ENCODE measurements at places on chromosomes 11 and 22.
A peak's percentile ranks its signal among the peaks of the same experiment; 100 is the strongest.

- DNase-seq: peak; percentile 21
- H3K4me3 ChIP-seq: no peak overlapping the region
- no peaks in the 10 kb centered on the region for H3K27me3 ChIP-seq
- no peaks in the 10 kb centered on the region for H3K36me3 ChIP-seq
- peaks cover 34% of the 10 kb centered on the region for H3K4me1 ChIP-seq
These were observed 82.5 kb downstream of the SGSM3 start for GRCh38 chr22:40452730-40453487.

- H3K27ac ChIP-seq: no peak overlapping the region
- no peaks in the 10 kb centered on the region for H3K4me1 ChIP-seq
- H3K27me3 ChIP-seq: no peaks in the 10 kb centered on the region
- no peaks in the 10 kb centered on the region for H3K36me3 ChIP-seq
- H3K4me3 ChIP-seq: no peak overlapping the region
These were observed 123.1 kb downstream of the ADAMTS15 start for GRCh38 chr11:130571519-130571918.

- H3K4me3 ChIP-seq: no peak overlapping the region
- DNase-seq: peak; percentile 59
- no peak overlapping the region for H3K27ac ChIP-seq
- H3K36me3 ChIP-seq: no peaks in the 10 kb centered on the region
- no peaks in the 10 kb centered on the region for H3K4me1 ChIP-seq
These were observed 1152.4 kb downstream of the LRRC4C start for GRCh38 chr11:40306938-40307548.

GRCh38 chr11:132911186-132911585 is 621.1 kb downstream of the OPCML start:
- peaks cover 13% of the 10 kb centered on the region for H3K4me1 ChIP-seq
- H3K27me3 ChIP-seq: no peaks in the 10 kb centered on the region
- H3K27ac ChIP-seq: no peak overlapping the region

- H3K4me3 ChIP-seq: no peak overlapping the region
- no peak overlapping the region for H3K27ac ChIP-seq
- no peak for DNase-seq
These were observed 367.9 kb downstream of the METTL15 start for GRCh38 chr11:28476049-28476448.

DNA sequence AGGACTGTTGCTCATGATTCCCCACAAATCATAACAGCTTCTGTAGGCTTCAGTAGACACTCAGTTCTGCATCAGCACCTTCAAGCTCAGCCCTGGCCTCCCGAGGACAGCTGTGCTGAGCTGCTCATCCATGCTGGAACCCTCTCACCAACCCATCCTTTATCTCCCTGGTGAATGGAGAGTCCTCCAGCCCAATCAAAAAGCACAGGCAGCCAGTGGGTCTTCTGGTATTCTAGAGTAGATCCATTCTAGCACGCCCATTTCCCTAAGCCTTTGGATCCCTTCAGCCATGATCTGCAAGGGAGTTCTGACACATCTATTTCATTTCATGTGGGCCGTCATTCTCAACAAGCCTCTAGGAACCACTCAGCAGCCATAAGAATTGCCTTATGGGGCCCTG is 44.6 kb upstream of the SPATA19 start:
- no peaks in the 10 kb centered on the region for H3K36me3 ChIP-seq
- no peak overlapping the region for H3K4me3 ChIP-seq
- DNase-seq: no peak
- H3K4me1 ChIP-seq: no peaks in the 10 kb centered on the region

GRCh38 chr11:66978717-66979116 is 3.6 kb downstream of the C11orf86 start:
- H3K27ac ChIP-seq: no peak overlapping the region
- H3K27me3 ChIP-seq: no peaks in the 10 kb centered on the region
- DNase-seq: no peak
- H3K4me3 ChIP-seq: no peak overlapping the region
- H3K36me3 ChIP-seq: no peaks in the 10 kb centered on the region

GRCh38 chr11:10505278-10506007 is 35.5 kb downstream of the RNF141 start:
- no peak overlapping the region for H3K27ac ChIP-seq
- DNase-seq: no peak
- H3K4me1 ChIP-seq: no peaks in the 10 kb centered on the region
- H3K4me3 ChIP-seq: no peak overlapping the region
- no peaks in the 10 kb centered on the region for H3K36me3 ChIP-seq

- no peaks in the 10 kb centered on the region for H3K27me3 ChIP-seq
- no peaks in the 10 kb centered on the region for H3K36me3 ChIP-seq
- no peak overlapping the region for H3K4me3 ChIP-seq
- DNase-seq: no peak
- H3K27ac ChIP-seq: peak overlapping the region; percentile 77
These were observed 3.2 kb upstream of the PIWIL4 start for GRCh38 chr11:94563848-94564467.

DNA sequence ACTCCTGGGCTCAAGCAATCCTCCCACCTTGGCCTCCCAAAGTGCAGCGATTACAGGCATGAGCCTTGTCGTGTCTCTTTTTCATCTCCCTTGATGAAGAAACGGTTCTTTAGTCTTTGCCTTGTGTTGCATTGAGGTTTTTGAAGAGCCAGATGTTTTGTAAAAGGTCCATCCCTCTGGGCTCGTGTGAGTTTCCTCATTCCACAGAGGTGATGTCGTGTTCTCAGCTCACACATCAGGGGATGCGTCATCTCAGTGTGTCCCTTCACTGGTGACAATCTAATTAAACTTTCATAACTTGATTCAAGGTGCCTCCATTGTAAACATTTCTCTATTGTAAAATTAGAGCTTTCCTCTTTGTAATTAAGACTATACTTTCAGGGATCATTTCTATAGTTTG is 29.7 kb upstream of the TEF start:
- H3K27me3 ChIP-seq: no peaks in the 10 kb centered on the region
- peaks cover 5% of the 10 kb centered on the region for H3K36me3 ChIP-seq
- H3K4me1 ChIP-seq: peaks cover 7% of the 10 kb centered on the region
- no peak overlapping the region for H3K4me3 ChIP-seq

DNA sequence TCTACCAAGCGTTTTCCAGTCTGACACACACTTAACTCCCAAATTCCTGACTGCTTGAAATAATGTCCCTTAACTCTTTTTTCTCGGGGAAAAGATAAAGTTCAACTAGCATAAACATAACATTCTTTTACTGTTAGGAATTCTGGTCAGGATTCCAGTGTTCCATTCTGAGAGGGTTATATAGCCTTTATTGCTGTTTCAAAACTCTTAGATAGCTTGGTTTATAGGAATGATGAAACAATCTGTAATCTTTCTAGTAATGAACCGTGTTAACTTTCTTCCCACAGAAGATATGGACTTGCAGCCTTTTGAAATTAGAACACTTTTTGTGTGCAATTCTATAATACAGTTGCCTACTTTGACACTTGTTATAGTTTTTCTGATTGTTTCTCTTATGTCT is 8.6 kb downstream of the REXO2 start:
- H3K27ac ChIP-seq: peak overlapping the region; percentile 66
- peak; percentile 46 for DNase-seq
- H3K27me3 ChIP-seq: no peaks in the 10 kb centered on the region
- H3K36me3 ChIP-seq: peaks cover 67% of the 10 kb centered on the region
- peaks cover 17% of the 10 kb centered on the region for H3K4me1 ChIP-seq

- 0 out of 2 replicates have a peak, but pooled peaks cover 2% of the 10 kb centered on the region for H3K27me3 ChIP-seq
- DNase-seq: peak; percentile 81
- no peaks in the 10 kb centered on the region for H3K36me3 ChIP-seq
- peak within 1 kb of the TSS; percentile 44 for H3K27ac ChIP-seq
- peaks cover 17% of the 10 kb centered on the region for H3K4me1 ChIP-seq
These were observed at the start of gene LARGE1 for GRCh38 chr22:33920197-33920540. TSS of gene LARGE1 (minus strand) at chr22:33920476.

GRCh38 chr11:86014221-86014620 is 54.7 kb downstream of the PICALM start:
- no peak overlapping the region for H3K27ac ChIP-seq
- H3K27me3 ChIP-seq: no peaks in the 10 kb centered on the region
- peaks cover 6% of the 10 kb centered on the region for H3K4me1 ChIP-seq
- DNase-seq: no peak

GRCh38 chr11:64118876-64119665 is 46.8 kb downstream of the MACROD1 start:
- no peaks in the 10 kb centered on the region for H3K36me3 ChIP-seq
- H3K4me3 ChIP-seq: no peak overlapping the region
- H3K27me3 ChIP-seq: no peaks in the 10 kb centered on the region
- no peak overlapping the region for H3K27ac ChIP-seq
- DNase-seq: no peak

DNA sequence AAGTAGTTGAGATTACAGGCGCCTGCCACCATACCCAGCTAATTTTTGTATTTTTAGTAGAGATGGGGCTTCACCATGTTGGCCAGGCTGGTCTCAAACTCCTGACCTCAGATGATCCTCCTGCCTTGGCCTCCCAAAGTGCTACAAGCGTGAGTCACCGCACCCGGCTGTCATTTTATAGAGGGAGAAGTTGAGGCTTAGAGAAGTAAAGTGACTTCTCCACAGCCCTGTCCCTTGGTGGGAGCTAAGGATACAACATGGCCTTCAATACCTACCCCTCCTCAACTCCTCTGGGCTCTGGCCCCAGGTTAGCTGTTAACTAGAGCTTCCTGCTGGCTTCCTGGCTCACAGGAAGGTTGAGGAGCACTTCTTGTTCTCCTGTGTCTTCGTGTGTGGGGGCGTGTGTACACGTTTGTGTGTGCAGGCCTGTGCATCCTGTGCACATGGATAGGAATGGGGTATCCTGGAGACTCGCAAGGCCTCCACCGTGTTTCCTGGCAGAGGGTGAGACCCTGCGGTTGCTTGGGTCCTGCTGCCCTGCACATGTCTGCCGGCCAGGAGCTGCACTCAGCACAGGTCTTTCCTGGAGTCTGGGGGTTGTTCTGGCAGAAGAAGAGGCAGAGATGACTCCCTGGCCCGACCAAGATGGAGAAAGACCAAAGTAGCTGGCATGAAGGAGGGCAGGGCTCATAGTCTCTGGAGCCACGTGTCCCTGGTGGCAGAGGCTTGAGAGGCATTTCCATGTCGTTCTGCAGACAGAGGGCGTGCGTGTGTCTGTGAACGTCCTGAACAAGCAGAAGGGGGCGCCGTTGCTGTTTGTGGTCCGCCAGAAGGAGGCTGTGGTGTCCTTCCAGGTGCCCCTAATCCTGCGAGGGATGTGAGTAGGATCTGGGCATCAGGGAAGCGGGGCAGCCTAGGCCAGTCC is 2.4 kb downstream of the SIDT2 start:
- peak overlapping the region; percentile 95 for H3K4me3 ChIP-seq
- H3K27me3 ChIP-seq: no peaks in the 10 kb centered on the region
- peaks cover 20% of the 10 kb centered on the region for H3K4me1 ChIP-seq
- peak; percentile 87 for DNase-seq
- H3K36me3 ChIP-seq: no peaks in the 10 kb centered on the region
- H3K27ac ChIP-seq: no peak overlapping the region

DNA sequence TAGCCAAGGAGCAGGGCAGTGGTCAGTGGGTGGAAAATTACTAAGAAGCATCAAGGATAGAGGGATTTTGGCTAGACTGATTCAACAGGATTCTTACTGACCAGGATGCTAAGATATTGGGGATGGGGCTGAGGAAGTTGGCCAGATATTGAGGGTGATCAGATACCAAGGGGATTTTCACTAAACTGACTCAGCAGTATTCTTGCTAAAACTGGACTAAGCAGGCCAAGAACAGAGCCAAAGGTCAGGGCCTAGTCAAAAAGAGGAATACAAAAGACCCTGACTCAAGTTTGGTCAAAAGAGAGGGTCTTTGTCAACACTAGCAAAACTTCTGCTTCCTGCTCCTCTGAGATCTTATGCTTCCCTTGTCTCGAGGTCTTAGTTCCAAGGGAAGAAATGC is 38.6 kb upstream of the DEUP1 start:
- no peak overlapping the region for H3K4me3 ChIP-seq
- DNase-seq: no peak
- no peaks in the 10 kb centered on the region for H3K36me3 ChIP-seq

GRCh38 chr11:11584530-11584810 is 37.3 kb downstream of the GALNT18 start:
- no peaks in the 10 kb centered on the region for H3K27me3 ChIP-seq
- peak overlapping the region; percentile 44 for H3K4me3 ChIP-seq

DNA sequence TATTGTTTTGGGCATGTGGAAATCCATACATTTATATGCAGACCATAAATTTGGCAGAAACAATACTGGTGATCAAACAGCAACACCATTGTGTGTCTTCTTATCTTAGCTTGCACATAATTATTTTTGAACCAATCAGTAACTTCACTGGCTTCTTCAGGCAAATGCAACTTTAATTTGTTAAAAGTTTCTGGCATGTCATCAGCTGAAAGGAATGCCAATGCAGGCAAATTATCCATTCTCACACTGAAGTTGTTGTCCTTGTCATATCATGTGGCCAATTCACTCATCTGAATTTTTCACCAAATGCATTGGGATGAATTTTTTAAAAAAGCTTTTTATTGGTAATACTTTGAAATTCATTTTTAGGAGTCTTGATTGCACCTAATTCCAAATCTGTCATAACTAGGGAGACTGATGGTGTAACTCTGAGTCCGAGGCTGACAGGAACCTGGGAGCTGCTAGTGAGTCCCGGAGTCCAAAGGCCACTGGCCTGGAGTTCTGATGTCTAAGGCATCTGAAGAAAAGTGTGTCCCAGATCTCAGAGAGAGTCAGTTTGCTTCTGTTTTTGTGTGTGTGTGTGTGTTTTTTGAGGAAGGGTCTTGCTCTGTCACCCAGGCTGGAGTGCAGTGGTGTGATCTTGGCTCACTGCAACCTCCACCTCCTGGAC is 17.4 kb upstream of the OR10V1 start:
- no peak overlapping the region for H3K27ac ChIP-seq
- no peak overlapping the region for H3K4me3 ChIP-seq
- no peak for DNase-seq
- H3K36me3 ChIP-seq: no peaks in the 10 kb centered on the region
- H3K4me1 ChIP-seq: no peaks in the 10 kb centered on the region

DNA sequence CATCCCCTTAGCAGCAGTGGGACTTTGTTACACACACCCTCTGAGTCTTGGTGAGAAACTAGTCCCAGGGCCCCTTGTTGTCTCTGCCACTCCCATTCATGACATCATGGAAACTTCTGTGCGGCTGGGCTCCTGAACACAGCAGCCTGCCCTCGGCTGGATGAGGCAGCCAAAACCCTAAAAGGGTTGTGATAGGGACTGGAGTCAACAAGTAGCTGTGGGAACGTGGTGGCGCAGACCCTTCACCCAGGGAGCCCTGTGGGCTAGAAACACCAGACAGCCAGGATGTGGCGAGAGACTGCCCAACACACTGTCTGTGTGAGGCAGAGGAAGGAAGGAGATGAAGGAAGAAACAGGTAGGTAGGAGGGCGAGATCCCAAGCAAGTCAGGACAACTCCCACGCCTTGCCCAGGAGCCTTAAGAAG is 3.9 kb downstream of the CD3D start:
- no peak overlapping the region for H3K4me3 ChIP-seq
- peak; percentile 23 for DNase-seq
- no peaks in the 10 kb centered on the region for H3K27me3 ChIP-seq
- no peaks in the 10 kb centered on the region for H3K4me1 ChIP-seq
- H3K36me3 ChIP-seq: no peaks in the 10 kb centered on the region

All from GM23248 (cell line).